ENCODE measurements at places on chromosomes 6 and 20. TPM values are rescaled to one million over a fixed set of nuclear protein-coding genes. Genes with fewer than 3 reads are reported as not detected.
A peak's percentile ranks its signal among the peaks of the same experiment; 100 is the strongest.

The HAO1 gene
- not detected for total RNA-seq

The BMP5 gene
- total RNA-seq, result 0.13 TPM

The FAM83B gene
- 100 TPM for total RNA-seq

The CTCFL gene
- not detected for total RNA-seq

The ANGPT4 gene
- 0.70 TPM for total RNA-seq

The TCF15 gene
- 0.76 TPM for total RNA-seq

The OR2H1 gene
- total RNA-seq, result not detected

The C20orf141 gene
- total RNA-seq, result not detected

The LRRC1 gene
- total RNA-seq, result 46.3 TPM

The TNXB gene
- total RNA-seq, result 52.5 TPM

GRCh38 chr6:22530506-22530905 lies 38.9 kb upstream of the HDGFL1 start:
- no peaks in the 10 kb centered on the region for H3K27me3 ChIP-seq
- no peak for DNase-seq
- no peak overlapping the region for H3K27ac ChIP-seq
- no peak overlapping the region for H3K4me3 ChIP-seq
- no peaks in the 10 kb centered on the region for H3K4me1 ChIP-seq

- H3K4me3 ChIP-seq, result no peak overlapping the region
- H3K27ac ChIP-seq, result no peak overlapping the region
- H3K36me3 ChIP-seq, result peaks cover 68% of the 10 kb centered on the region
- no peaks in the 10 kb centered on the region for H3K27me3 ChIP-seq
- peaks cover 14% of the 10 kb centered on the region for H3K4me1 ChIP-seq
These were observed 52.7 kb downstream of the TOP1 start for GRCh38 chr20:41081276-41081814.

- H3K27me3 ChIP-seq, result peaks cover 8% of the 10 kb centered on the region
- H3K36me3 ChIP-seq, result no peaks in the 10 kb centered on the region
- H3K4me3 ChIP-seq, result no peak overlapping the region
- H3K4me1 ChIP-seq, result no peaks in the 10 kb centered on the region
- H3K27ac ChIP-seq, result no peak overlapping the region
These were observed 83.6 kb upstream of the RBM24 start for GRCh38 chr6:17197607-17198006.

DNA sequence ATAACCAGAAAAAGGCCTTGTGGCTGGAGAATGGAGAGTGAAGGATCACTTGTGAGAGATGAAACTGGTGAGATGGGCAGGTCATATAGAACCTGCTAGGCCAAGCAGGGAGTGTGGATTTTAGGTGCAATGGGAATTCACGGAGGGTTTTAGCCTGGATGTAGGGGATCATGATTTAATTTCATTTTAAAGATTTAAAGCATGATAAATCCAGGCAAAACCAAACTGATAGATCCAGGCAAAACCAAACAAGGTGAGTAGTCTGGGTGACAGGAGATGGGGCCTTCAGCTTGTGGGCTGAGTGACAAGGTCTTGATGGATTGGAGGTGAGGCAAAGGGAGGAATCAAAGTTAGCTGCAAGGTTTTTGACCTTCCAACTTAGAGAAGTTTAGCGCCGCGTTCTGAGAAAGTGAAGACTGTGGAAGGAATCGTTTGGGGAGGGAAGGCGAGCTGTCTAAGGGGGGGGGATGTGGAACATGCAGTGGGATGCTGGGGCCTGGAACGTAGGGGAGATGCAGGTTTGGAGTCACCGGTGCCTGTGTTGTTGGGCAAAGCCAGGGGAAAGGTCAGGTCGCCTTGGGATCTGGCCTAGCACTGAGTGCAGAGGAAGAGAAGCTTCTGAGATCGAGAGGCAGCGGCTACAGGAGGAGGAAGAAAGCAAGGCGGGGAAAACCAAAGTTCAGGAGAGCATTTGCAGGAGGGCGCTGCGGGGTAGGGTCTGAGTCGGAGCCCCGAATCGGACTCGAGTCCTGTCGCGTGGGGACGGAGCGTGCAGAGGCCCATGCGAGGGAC lies 1.3 kb upstream of the PLCG1 start:
- peak overlapping the region; percentile 93 for H3K4me3 ChIP-seq
- H3K27ac ChIP-seq, result peak overlapping the region; percentile 98
- H3K4me1 ChIP-seq, result peaks cover 73% of the 10 kb centered on the region
- no peaks in the 10 kb centered on the region for H3K36me3 ChIP-seq

DNA sequence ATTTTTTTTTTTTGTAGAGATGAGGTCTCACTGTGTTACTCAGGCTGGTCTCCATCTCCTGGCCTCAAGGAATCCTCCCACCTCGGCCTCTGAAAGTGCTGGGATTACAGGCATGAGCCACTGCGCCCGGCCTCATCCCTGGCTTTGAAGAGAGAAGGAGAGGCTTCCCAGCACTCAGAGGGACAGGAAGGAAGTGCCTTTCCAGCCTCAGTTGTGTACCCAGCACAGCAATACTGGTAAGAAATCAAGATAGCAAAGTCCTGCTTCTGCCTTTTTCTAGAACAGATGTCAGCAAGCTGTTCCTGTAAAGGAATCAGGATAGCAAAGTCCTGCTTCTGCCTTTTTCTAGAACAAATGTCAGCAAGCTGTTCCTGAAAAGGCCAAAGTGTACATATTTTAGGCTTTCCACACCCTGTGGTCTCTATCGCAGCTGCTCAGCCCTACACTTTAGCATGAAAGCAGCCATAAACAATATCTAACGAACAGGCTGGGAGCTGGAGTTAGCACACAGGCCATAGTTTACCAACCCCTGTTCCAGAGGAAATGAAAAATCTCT lies 6.3 kb upstream of the PLTP start:
- H3K4me1 ChIP-seq, result peaks cover 18% of the 10 kb centered on the region
- no peaks in the 10 kb centered on the region for H3K27me3 ChIP-seq
- peak overlapping the region; percentile 50 for H3K27ac ChIP-seq
- H3K36me3 ChIP-seq, result no peaks in the 10 kb centered on the region

DNA sequence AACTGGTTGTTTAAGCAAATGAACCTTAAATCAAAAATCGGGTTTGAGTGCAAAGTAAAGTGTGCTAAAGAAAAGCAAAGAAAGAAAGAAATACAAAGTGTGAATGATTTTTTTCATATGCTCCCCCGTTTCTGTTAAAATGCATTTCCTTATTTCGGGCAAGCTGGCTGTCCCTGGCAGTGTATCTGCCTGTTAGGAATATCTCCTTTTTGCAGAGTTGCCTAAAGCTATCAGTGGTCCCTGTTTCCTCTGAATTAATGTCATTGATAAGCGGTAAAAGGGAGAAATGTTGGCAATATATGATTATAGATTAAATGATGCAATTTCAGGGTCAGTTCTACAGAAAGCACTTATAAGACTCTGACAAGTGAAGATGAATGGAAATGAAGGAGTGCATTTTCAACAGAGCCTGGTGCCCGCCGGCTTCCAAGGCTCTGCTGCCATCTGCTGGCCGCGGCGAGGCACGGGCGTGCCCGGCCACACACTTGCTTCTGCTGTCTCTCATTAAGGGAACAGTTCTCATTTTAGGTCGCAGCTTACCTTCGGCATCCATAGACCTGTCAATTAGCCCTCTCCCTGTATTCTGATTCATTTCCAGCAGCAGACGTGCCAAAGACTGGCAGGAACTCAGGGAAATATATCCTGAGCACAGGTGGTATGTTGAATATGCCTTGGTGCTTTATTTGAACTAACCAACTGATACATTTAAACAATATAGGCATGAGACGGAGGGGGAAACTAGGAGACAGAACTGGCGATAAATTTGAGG lies 381.9 kb downstream of the C6orf118 start:
- H3K27ac ChIP-seq, result no peak overlapping the region
- no peak overlapping the region for H3K4me3 ChIP-seq
- no peaks in the 10 kb centered on the region for H3K27me3 ChIP-seq
- peaks cover 4% of the 10 kb centered on the region for H3K4me1 ChIP-seq
- no peaks in the 10 kb centered on the region for H3K36me3 ChIP-seq

GRCh38 chr6:56890683-56891429 lies 64.1 kb upstream of the BEND6 start:
- no peak overlapping the region for H3K27ac ChIP-seq
- no peaks in the 10 kb centered on the region for H3K4me1 ChIP-seq
- DNase-seq, result no peak
- H3K27me3 ChIP-seq, result no peaks in the 10 kb centered on the region
- H3K4me3 ChIP-seq, result no peak overlapping the region

GRCh38 chr6:76764057-76764456 lies 691.6 kb upstream of the IMPG1 start:
- no peaks in the 10 kb centered on the region for H3K4me1 ChIP-seq
- no peak for DNase-seq
- H3K4me3 ChIP-seq, result no peak overlapping the region
- no peak overlapping the region for H3K27ac ChIP-seq
- no peaks in the 10 kb centered on the region for H3K27me3 ChIP-seq

DNA sequence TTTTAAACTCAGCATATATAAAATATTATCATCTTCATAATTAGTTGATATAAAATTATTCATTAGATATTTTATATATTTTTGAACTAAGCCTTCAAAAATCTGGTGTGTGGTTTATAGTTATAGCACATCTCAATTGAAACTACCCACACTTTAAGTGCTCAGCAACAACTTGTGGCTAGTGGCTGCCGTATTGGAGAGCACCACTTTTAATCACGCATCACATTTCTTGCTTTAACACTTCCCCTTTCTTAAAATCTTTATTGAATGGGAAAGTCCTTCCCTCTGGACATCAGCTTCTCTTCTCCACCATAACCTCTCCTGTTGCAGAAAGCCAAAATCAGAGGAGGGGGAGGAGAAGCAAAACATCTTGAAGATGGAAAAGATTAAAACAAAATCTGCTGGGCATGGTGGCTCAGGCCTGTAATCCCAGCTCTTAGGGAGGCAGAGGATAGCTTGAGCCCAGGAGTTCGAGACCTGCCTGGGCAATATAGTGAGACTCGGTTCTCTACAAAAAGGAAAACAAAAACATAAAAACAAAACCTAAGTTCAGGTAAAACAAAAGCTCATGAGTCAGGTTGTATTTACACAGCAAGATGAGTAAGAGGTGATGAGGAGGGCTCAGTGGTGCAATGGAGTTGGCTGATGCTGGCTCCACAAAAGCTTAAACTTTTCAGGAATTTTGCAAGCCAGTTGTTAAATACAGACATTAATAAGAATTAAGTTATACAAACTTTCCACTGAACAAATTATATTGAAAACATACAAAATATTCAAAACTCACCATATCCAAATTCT lies 237.0 kb upstream of the SUPT3H start:
- peaks cover 12% of the 10 kb centered on the region for H3K4me1 ChIP-seq
- no peak overlapping the region for H3K27ac ChIP-seq
- H3K27me3 ChIP-seq, result no peaks in the 10 kb centered on the region
- no peaks in the 10 kb centered on the region for H3K36me3 ChIP-seq

- DNase-seq, result no peak
- H3K27me3 ChIP-seq, result no peaks in the 10 kb centered on the region
- no peak overlapping the region for H3K4me3 ChIP-seq
- no peaks in the 10 kb centered on the region for H3K4me1 ChIP-seq
- H3K36me3 ChIP-seq, result no peaks in the 10 kb centered on the region
- H3K27ac ChIP-seq, result no peak overlapping the region
These were observed 263.2 kb downstream of the FOXA2 start for GRCh38 chr20:22321191-22321590.

DNA sequence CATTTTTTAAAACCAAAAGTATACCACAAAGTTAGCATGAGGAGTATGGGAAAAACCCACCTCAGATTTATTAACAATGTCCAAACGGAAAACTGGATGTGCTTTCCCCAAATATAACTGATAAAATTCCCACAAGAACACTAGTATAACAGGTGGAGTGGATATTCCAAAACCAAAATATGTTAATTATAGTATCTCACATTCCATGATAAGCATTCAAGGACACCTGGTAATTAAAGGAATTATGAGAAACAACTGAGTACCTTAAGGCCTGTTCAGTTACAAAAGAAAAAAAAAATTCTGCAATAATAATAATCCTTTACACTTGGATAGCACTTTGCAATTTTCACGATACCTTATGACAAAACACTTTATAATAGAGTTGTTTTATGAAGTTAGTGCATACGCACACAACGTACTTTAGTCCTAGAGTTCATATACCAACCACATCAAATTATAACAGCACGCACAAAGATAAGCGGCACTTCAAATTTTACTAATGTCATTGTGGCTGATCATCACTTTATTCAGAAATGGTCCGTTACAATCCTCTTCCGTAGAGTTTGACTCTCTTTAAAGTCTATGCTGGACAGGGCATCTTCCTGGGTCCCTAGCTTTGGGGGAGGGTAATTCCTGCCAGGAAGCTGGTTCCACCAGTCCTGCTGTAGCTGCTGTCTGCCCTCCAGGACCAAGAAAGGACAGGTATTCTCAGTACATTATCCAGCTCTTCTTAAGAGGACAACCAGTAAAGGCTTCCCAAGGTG lies 1.7 kb downstream of the CDK19 start:
- no peaks in the 10 kb centered on the region for H3K36me3 ChIP-seq
- H3K27ac ChIP-seq, result no peak overlapping the region
- H3K4me1 ChIP-seq, result peaks cover 37% of the 10 kb centered on the region

DNA sequence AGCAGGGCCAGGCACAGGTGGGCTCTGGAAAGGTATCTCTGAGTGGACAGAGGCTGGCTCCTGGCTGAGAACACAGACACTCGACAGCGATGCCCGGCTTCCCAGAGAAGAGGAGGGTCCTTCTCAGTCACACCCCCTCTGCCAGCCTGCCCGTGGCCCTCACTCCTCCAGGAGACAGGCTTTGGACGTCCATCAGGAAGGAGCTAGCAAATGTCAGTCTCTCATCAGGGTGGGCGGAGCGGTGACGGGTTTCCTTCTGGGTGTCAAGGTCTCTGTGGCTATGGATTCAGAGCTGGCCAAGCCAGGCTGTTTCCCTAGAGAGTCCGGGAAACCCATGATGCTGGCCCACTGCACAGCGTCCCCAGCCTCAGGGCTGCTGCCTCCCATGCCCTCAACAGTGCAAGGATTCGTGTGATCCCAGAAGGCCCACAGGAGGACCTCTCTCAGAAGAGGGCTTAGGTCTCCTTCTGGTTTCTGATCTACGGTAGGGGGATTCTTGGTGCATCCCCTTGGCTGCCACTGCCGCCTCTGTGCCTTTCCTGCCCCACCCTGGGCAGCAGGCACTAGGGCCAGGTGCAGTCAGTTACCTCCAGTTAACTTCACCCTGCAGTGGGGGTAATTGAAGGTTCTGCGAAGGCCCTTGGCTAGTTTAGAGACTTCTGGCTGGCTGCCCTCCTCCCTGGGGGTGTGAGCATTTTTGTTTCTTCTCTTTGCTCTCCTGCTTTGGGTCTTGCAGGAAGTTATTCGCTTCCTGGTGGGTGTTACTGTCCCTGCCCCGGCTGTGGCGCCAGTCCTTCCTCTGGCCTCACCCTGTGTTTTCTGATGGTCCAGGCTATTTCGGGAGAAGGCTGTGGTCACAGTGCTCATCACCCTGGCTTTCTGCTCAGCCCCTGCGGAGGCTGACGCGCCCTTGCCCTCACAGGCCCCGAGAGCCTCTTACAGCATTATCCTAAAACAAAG lies 80.2 kb downstream of the CDH4 start:
- no peak overlapping the region for H3K4me3 ChIP-seq
- H3K27ac ChIP-seq, result no peak overlapping the region

- peak overlapping the region; percentile 89 for H3K27ac ChIP-seq
- H3K27me3 ChIP-seq, result no peaks in the 10 kb centered on the region
- DNase-seq, result peak; percentile 80
- H3K36me3 ChIP-seq, result peaks cover 3% of the 10 kb centered on the region
- peaks cover 36% of the 10 kb centered on the region for H3K4me1 ChIP-seq
These were observed 485 bp downstream of the TGIF2 start for GRCh38 chr20:36573798-36574365.

- no peak overlapping the region for H3K27ac ChIP-seq
- DNase-seq, result no peak
- H3K27me3 ChIP-seq, result no peaks in the 10 kb centered on the region
- H3K4me1 ChIP-seq, result no peaks in the 10 kb centered on the region
These were observed 92.6 kb upstream of the SLC22A23 start for GRCh38 chr6:3549314-3549940.

GRCh38 chr6:128204616-128205015 lies 303.8 kb upstream of the THEMIS start:
- no peaks in the 10 kb centered on the region for H3K36me3 ChIP-seq
- DNase-seq, result no peak
- H3K4me1 ChIP-seq, result no peaks in the 10 kb centered on the region
- no peak overlapping the region for H3K27ac ChIP-seq

Measured in suprapubic skin (tissue), 4 donors.